Activated CD4-positive, alpha-beta T cell treated with anti-CD3 and anti-CD28 coated beads, Interleukin-2, amount 50 U/mL, for 16 hours (primary cell): ENCODE measurements at places on chromosomes 1 and 21.

DNA sequence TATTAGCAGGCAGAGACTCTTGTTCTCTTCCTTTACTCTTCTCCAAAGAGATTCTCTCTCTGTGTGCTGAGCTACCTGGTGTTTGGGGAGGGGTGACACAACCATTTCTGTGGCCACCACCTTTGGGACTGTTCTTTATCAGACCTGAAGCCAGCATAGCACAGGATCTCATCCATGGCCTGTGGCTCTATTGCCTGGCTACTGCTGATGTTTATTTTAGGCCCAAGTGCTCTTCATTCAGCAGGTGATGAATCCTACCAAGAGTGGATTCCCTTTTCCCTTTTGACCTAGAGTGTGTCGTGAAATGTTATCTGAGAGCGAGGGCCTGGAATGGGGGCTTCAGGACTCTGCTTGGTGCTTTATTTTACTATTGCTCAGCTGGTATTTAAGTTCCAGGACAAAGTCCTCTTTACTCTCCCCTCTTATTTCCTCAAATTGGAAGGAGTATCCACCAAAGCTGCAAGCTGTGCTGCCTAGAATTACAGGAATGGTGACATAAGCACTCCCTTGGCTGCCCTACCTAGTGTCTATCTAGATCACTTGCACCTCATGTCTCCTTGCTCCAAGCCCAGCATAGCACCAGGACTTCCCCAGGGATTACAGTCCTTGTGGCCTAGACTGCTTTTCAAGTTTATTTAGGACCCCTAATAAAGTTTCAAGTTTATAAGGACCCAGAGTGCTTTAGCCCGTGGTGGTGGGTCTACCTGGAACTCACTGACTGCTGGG lies 94.7 kb upstream of the GPR52 start:
- DNase-seq = no peak

DNA sequence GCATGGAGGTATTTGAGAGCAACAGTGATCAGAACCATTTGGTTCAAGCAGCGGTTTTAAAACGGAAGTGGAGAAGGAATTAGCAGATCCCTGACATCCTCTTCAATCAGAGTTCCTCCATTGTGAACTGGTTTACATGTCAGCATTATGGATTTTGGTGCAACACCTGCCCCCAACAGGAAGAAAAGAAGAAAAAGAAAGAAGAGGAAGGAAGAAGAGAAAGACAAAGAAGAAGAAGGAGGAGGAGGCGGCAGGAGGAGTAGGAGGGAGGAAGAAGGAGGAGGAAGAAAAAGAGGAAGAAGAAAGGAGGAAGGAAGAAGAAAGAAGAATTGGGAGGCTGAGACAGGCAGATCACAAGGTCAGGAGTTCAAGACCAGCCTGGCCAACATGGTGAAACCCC lies 17.4 kb downstream of the NDUFS5 start:
- DNase-seq = no peak

DNA sequence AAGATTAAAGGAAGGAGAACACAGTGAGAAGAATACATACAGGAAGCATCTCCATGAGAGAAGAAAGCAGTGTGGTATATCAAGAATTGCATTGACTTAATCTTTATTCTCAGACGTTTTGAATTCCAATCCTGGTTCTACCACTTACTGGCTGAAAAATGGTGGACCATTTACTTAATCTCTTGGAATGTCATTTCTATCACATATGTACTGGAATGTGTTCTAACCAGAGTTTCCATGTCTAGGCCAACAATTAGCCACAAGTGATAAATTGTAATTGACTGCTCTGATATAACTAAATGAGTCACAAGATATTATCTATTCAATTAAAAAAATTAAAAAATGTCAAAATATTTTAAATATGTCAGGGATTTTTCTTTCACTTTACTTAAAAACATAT lies 626.1 kb downstream of the PTPRC start:
- no peak for DNase-seq

GRCh38 chr21:42253466-42253865 lies 34.5 kb downstream of the ABCG1 start:
- DNase-seq = no peak

DNA sequence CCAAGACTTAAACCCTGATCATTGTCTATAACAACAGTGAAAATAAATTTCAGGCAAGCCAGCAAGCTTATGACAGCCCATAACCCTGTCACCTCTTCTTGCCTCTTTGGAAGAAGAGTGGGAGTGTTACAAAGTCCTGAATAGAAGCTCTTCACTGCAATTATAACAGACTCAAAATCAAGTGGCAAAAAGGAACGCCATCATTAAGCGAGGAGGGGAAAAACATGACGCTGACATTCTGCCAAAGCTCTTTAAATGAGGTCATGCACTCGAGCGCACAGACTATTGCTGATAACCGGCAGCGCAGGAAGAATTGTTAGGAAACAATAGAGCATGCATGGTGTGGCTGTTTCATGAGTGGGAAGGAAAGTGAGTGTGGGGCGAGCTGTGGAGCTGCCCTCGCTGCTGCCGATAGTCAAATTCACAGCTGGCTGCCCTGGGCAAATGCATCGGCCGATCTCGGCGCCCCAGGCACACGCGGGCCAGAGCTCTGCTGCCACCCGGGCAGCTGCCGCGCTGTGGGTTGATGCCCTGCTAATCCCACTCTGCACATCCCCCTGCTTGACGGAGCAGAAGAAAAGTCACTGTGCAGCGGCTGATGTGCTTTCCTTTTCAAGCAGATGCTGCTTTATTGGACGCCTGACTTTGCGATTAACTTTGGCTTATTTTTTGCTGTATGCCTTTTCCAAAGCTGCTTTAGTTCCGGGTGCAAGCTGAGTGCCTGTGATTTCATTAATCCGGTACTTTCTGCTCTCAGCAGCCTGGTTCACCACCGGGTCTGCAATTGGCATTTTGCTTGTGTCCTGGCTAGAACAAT lies 102.4 kb upstream of the ST6GALNAC5 start:
- no peak for DNase-seq

DNA sequence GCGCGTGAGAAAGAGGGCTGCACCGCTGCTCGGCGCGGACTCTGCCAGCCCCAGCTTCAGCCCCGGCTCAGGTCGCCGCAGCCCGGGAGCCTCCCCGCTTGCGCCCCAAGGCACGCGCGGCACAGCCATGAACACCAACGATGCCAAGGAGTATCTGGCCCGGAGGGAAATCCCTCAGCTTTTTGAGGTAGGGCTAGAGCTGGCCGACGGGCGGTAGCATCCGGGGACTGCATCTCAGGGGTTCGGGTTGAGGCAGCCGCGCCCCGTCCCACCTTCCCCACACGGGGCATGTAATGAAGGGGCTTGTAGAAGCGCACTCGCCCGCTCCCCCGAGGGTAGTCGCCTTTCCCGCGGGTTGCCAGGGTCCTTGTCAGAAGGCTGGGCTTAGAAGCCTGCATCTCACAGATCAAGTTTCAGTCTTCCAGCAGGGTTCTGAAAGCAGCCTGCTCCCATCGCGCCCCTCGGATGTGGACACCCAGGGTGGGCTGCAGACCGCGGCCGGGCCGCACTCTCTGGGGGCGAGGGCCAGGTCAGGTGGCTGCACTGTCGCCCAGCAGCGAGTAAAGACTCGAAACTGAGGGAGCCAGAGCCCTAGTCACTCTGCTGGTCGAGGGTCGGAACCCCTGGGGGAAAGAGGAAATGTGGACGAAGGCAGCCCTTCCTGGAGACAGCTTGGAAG lies 507 bp downstream of the AK5 start:
- DNase-seq = peak; percentile 3

DNA sequence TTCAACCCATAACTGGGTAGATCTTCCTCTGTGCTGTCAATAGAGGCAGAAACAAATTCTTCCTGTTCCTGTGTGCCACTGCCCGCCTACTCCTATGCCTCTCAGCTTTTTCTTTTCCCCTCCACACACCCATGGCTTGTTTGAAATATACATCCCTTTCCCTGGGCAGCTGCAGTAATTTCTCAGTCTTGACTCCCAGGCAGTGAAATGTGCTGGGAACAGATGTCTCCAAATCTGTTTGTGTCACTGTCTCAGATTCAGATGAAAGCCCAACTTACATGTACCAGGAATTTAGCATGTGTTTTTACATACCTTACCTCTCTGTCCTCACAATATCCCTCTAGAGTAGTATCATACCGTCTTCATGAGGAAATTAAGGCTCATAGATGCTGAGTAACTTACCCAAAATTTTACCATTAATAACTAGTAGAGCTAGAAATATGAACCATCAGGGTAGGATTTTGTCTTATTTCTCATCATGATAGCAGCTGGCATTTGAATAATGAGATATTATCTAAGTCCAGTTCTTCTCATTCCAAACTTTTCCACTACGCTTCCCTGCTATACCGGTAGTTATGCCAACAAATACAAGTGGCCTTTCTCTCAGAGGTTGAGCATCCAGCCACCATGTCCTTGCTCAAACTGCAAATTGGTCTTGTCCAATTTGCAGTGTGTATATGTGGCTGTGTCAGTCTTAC lies 4.7 kb upstream of the VASH2 start:
- no peak for DNase-seq

- peak; percentile 14 for DNase-seq
Measured at GRCh38 chr1:206012086-206012859, 9.1 kb upstream of the RAB7B start.

GRCh38 chr1:26863685-26864077 lies 732 bp downstream of the SFN start:
- DNase-seq = no peak

GRCh38 chr1:213389061-213389581 lies 338.1 kb downstream of the RPS6KC1 start:
- no peak for DNase-seq

DNA sequence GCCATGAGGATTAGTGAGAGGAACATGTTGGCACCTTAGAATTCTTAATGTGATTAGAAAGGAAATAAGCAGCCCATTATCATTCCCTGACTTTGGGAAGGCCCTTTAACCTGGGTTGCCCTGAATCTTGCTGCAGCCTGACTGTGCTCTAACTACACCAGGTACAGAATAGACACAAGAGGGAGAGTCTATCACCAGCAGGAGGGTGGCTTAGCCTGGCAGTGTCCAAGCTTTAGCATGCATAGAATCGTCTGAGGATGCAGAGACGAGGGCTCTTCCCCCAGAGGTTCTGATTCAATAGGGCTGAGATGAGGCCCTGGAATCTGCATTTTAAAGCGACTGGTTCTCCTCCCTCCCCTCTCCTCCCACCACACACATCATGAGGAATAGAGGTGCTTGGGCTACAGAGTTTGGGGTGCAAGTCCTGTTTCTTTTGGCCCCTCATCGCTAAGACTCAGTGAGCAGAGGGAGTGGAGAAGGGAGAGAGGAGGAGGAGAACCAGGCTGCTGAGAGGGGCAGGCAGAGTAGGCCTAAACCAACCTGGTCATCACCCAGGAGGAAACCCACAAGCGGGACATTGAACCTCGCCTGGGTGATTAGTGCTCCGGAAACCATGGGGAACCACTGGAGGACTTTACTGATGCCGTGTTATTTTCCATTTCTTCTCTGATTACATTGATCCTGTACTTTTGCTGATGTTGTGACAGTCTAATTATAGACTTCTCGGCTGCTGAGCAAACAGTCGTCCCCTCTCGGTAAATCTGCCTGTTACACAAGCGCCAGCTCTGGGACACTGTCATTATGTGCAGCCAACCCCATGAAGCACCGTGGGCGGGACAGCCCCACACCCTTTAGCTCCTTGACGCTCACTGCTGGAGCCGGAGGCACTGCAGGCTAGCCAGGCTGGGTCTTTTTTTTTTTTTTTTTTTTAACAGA lies 6.3 kb upstream of the TENT5C start:
- no peak for DNase-seq

DNA sequence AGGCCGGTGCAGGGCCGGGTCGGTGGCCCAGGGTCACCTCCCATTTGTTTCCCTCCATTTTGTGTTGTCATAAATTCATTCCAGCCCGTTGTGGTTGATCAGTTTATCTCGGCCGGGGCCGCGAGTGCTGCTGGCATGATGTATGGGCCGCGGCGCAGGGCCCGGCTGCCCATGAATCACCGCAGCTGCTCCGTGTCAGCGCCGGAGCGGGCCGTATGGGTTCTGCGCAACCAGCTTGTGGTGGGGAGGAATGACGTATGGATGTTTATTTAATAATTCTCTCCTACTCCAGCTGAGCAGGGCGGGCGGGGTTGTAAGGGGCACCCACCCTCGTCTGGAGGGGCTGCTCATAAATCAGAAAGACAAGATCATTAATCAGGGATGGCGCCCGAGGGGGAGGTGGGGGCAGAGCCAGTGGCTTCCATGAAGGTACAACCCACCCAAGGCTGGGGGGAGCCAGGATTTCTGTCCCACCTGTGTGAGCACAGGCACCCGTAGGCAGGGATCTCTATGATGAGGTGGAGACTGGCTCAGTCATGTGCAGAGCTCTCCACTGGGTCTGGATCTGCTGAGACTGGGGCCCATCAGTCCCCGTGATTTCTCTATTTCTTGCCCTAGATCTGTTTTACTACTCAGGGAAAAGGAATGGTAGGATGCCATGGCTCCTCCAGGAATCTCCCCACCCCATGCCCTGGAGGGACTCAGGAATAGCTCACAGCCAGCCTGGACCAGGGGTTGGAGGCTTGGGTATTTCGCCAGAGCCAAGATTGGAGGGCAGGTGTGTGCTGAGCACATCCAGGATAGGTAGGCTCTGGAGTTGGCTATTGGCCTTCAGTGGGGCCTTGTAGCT lies 27.8 kb downstream of the TMEM53 start:
- no peak for DNase-seq

- peak; percentile 95 for DNase-seq
Measured at GRCh38 chr1:2546515-2547209, 9.5 kb upstream of the TNFRSF14 start.

DNA sequence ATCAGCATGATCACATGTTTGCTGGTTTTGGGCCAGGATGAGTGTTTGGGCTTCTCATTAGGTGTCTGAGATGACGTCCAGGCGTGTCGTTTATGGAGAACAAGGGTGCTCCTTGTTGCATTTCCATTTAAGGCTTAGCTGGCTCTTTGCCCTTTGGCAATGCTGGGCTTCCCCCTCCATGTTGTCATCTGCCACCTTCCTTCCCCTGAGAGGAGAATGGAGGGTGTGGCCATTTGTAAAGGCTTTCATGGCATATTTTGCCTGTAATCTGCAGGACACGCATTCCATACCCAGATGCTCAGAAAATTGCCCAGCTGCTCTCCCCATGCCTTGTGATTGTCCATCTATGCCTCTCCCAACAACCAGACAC lies 27.7 kb downstream of the PKP1 start:
- no peak for DNase-seq

DNA sequence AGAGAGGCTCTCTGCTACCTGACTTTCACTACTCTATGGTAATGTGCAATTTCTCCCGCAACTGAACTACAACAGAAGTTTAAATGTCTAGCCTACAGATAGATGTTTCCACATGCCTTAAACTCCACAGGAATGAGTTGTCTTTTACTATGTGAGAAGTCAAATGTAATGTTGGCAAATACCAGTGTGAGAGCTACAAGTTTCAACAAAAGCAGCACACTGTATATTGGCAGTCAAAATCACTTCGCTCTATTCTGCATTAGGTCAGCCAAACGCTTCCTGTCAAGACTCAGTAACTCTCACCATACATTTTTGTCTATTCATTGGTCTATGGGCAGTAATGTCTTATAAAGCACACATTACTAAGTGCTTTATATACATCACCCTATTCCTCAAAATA lies 41.9 kb downstream of the LUZP1 start:
- DNase-seq = no peak
